GM23338 (cell line): ENCODE measurements at places on chromosomes 7 and 10. TPM values are rescaled to one million over a fixed set of nuclear protein-coding genes. Genes with fewer than 3 reads are reported as not detected.

GRCh38 chr10:111973306-111973705 is 210.3 kb downstream of the GPAM start:
- DNase-seq, result no peak

GRCh38 chr10:119020627-119020946 is 8.9 kb upstream of the NANOS1 start:
- DNase-seq, result no peak

DNA sequence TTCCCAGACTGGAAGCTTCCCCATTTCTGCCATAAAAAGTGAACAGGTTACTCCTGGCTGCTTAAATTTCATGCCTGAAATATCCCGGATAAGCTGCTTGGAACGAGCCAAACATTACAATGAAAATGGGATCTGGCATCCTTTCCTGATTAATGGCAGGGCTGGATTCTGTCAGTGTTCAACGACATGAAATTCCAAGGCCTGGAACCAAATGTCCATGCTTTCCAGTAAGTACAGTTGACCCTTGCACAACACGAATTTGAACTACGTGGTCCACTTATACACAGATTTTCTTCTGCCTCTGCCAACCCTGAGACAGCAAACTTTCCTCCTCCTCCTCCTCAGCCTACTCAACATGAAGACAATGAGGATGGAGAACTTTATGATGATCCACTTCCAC is 65.4 kb downstream of the SGMS1 start:
- no peak for DNase-seq

SEMA3E gene
- 5.4 and 12.4 TPM in 2 replicates for total RNA-seq

PNLIPRP3 gene
- total RNA-seq, result not detected in 2 replicates

- no peak for DNase-seq
These were observed 717.1 kb upstream of the LRRN3 start for GRCh38 chr7:110373859-110374258.

GRCh38 chr7:33905389-33906032 is at the start of gene BMPER:
TSS of gene BMPER (plus strand) at chr7:33905539. CDS start at chr7:33905614, 75 bp downstream.
- DNase-seq, result peak; percentile 89

- DNase-seq, result no peak
These were observed 132.5 kb downstream of the RELN start for GRCh38 chr7:103856929-103857328.

FKBP9 gene
- total RNA-seq, result 13.0 and 15.8 TPM in 2 replicates

DNA sequence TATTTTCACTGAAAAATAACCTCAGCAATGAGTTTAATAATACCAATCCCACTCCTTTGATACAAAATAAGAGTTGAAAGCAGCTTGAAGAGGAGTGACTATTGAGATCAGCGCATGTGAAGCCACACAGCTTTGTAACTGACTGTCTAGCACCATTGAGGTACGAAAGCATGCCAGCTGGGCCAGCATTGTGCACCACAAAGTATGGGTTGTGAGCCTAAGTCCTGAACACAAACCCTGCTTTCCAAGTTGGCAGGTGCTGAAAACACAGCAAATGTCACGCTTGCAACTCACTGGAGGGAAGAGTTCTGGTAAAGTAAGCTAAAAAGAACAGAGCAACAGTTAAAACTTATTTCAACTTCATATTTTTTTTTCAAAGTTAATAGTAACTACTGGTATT is 4.0 kb upstream of the FAM53B start:
- no peak for DNase-seq

AKR1C8 gene
- not detected in 2 replicates for total RNA-seq

DNA sequence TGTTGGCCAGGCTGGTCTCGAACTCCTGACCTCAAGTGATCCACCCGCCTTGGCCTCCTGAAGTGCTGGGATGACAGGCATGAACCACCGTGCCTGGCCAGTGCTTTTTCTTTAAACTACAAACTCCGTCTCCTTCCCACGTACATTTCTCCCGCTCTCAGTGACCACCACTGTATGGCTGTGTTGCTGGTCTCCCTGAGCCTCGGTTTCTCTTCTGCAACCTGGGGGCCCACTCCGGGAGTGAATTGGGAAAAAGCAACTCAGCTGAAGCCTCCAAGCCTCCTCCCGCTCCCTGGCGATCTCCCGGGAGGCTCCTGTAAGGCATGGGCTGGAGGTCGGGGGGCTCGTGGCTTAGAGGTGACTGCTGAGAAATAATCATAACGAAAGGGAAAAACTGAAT is 136.3 kb downstream of the ELFN1 start:
- DNase-seq, result no peak

- DNase-seq, result no peak
These were observed 471.7 kb upstream of the GALNT17 start for GRCh38 chr7:70660154-70660818.

DNA sequence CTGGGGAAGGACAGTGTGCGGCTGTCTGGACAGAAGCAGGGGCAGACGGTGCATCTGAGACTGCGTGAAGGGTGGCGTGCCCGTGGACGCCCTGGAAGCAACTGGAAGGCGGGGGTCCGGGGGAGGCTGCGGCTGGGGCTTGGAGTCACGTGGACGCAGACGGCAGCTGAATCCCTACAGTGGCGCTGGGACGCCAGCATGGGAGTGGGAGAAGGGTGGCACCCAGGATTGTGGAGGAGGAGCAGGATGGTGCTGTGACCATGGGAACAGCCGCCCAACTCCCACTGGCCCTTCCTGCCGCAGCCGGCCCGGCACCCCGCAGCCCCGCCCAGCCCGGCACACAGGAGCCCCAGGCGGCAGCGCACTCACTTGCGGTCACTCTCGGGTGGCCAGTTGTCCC is 9.7 kb downstream of the INTS1 start:
- no peak for DNase-seq

GRCh38 chr7:116499168-116500077 is at the start of gene CAV2:
TSS of gene CAV2 (plus strand) at chr7:116499738. CDS start at chr7:116499782, 44 bp downstream.
- DNase-seq, result peak; percentile 69

DNA sequence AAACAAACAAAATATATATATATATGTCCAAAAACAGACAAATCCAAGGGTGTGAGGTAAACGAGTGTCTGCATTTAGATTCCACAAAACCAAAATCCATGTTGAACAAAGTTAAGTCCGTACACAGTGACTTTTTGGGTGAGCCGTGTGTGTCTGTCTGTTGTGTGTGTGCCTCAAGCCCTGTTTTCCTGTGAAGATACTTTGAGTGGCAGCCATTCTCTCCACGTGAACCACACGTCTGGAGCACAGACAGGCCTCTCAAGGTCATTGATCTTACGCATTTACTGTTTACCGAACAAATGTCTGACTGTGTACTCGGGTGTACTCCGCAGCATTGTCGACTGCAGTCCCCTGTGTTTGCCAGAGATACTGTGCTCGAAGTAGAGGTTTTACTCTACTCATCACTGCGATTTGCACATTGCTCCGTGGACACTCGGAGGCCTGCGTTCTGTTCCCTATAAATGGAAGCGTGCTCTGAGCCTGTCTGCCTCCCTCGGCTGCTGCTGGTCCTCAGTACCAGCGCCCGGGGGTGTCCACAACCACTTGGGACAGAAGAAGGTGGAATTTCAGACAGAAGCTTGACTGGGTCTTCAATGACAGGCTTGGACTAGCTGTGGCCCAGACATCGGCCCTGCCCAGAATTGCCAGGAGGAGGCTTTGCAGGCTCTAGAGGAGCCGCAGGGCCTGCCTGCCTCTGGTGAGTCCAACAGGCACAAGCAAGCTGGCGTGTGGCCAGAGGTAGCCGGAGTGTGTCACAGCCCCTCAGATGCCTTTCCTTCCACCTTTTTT is 22.1 kb downstream of the CYP17A1 start:
- peak; percentile 22 for DNase-seq

GPER1 gene
- 2.8 TPM in 1 of 2 replicates, not detected in the other for total RNA-seq

DNA sequence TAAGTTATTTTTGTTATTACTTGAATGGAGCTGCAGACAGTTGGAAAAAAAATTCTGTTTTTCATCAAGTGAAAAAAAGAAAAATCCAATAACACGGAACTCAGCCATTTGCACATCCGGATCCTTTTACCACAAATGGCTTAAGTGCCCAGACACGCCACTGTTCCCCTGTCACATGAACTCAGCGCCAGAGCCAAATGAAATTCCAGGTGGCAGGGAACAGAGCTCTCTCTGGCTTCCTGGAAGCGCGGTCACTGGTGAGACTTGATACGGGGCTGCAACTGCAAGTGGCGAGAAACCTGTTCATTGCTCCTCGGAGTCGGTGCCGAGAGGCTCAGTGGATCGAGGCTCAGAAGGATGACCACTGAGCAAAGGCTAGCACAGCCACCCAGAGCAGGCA is 60.8 kb upstream of the NPTX2 start:
- no peak for DNase-seq

GRCh38 chr10:1570416-1571051 is 166.8 kb downstream of the ADARB2 start:
- DNase-seq, result peak; percentile 32

DNA sequence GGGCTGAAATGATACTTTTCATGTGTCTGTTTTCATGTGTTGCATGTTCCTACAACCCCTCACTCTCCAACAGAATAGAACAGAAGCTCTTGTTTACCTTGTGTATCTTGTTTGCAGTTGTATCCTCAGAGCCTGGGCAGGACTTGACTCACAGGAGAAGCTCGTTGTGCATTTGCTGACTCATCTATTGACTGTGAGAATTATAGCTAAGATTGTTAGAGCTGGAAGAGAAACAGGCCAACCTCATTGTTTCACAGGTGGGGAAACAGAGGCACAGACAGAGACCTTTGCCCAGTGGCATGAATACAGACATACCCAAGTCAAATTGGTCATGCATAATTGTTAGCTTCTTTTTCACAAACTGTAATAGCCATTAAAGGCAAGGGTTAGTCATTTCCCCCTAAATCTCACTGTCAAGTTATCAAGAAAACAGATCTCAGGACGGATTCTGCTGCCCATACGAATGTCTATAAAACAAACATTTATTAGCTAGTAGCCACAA is 4.6 kb upstream of the TSPAN15 start:
- DNase-seq, result no peak

GIMAP7 gene
- total RNA-seq, result not detected in 2 replicates
